ENCODE measurements at places on chromosomes 5 and 9.

- no peak for DNase-seq
Measured at GRCh38 chr5:109996246-109996645, 306.5 kb downstream of the MAN2A1 start.

DNA sequence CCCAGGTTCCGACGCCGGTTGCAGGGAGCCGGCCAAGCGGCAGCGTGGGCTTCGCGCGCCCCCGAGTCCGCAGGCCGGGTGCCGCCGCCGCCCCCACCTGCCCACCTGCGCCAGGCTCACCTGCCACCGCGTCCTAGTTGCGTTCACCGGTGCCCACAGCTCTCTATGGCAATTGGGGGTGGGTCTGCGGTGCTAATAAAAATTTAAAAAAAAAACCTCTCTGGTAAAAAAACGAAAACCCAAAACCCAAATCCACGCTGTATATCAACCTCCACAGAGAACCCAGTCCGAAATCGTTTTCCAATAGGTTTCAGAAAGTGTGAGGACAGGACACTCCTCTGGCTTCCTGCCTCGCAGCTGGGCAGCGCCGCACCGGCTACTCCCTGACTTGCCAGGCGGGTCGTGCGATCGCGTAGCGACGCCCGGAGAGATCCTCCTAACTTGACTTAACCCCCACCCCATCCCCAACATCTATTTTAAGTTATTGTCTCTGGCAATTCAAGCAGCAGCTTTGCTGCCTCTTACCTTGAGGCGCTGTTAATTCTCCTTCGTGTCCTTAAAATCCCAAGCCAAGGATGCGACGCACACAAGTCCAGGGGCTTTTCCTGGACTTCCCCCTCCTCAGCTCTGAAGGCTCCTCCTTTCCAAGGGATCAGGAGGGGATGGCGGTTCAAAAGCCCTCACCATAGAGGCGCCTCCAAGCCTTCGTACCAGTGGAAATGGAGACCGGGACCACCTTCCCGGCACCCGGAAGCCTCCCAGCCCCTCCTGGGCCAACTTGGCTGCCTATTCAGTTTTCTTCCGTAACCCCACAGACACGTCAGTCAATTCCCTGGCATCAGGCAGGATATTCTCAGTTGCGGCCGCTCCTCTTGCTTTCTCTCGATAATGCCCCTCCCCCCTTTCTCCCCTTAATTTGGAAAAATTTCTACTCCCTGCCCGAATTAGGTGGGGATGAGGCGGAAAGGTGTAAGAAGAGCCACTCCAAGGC lies 1639.4 kb upstream of the C9orf72 start:
- no peak for DNase-seq

DNA sequence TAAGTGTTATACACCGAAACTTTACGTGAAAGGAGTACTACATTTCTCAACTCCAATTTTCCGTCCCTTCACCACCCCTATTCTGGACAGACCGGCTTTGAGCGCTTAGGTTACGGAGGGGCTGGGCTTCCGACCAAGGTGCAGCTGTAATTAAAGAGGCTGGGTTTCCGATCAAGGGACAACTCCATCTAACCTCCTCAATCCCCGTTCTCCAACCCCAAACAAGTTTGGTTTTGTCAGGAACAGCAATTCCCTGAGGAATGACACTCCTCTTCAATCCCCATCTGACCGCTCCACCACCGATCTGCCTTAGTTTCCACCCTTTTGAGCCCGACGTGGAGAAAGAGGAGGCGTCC lies 577 bp downstream of the TUT7 start:
- no peak for DNase-seq

DNA sequence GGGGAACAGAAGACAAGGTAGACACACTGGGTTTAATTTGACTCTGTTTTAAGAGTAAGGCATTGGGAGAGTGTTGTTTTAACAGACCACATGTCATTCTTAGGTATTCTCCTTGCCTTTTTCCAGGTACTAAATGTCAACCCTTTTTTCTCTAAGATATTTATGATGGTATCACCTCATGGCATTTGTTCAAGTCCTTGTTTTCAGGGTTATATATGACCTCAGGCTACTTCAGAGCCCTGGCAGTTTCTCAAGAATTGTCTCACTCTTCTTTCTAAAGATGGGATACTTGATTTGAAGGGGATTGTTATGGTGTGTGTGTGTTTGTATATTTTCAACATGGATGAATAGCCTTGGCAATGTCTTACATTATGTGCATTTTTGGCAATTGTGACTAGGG lies 131.1 kb upstream of the ACTBL2 start:
- no peak for DNase-seq

- DNase-seq, result no peak
Measured at GRCh38 chr5:68958428-68958827, 135.4 kb upstream of the SLC30A5 start.

DNA sequence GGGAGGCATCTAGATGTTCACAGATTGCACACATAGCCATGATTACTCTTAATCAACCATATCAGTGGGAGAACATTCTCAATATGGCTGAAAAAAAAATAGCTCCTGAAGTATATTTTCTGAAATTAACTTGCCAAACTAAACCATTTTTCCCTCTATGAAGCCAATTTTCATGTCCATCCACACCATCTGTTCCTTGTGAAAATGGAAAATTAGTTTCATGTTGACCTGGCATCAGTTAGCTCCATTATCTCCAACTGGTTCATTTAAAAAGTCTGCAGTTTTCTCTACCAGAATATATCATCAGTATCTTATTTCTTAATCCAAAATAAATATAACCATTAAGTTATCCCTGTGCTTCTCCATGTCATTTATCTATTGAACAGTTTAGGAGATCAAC lies 138.8 kb upstream of the CDH10 start:
- no peak for DNase-seq

Measured in cortex of kidney (tissue), 1 donor.